ENCODE measurements at places on chromosomes 12 and 14. TPM values are rescaled to one million over a fixed set of nuclear protein-coding genes. Genes with fewer than 3 reads are reported as not detected.

DNA sequence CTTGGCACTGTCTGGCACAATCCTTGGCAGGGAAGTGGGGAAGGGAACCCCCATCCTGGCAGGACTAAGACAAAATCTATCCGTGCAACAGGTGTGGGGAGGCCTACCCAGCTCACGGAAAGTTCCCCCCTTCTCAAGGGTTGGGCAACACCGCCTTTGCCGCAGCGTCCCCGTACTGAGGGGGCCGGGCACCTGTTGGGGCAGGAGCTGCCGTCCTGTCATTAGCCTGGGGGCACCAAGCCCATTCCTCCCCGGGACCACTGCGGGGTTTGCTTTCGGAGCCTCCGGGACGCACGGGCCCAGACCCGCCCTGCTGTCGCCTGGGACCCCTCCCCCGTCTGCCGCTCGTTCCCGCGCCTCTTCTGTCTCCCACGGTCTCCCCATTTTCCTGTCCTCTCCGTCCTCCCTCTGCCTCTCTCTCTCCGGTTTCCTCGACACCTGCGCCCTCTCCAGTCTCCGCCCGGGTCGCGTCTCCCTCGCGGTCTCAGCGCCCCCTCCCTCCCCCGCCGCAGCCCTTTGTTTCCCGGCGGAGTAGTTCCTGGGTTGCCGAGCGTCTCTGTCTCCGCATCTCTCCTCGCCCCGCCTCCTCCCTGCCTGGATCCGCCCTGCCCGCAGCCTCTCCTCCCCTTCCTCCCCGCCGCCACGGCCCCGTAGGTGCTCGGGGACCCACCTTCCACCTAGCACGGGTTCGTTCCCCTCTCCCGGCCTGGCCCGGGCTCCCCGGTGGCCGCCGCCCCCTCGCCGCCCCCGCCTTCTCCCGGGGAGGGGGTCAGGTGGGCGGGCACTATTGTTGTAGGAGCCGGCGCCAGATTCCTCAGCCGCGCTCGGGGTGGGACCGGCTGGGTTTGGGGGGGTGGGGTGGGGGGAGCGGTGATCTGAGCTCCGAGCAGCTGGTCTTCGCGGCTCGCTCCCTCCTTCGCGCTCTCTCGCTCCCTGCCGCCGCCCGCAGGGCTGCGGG is at the start of gene CACNB3:
TSS of gene CACNB3 (plus strand) at position 624 of the 958 bp plus-strand sequence. CDS start 434 bp downstream, outside the sequence.
- peak; percentile 30 for DNase-seq

DNA sequence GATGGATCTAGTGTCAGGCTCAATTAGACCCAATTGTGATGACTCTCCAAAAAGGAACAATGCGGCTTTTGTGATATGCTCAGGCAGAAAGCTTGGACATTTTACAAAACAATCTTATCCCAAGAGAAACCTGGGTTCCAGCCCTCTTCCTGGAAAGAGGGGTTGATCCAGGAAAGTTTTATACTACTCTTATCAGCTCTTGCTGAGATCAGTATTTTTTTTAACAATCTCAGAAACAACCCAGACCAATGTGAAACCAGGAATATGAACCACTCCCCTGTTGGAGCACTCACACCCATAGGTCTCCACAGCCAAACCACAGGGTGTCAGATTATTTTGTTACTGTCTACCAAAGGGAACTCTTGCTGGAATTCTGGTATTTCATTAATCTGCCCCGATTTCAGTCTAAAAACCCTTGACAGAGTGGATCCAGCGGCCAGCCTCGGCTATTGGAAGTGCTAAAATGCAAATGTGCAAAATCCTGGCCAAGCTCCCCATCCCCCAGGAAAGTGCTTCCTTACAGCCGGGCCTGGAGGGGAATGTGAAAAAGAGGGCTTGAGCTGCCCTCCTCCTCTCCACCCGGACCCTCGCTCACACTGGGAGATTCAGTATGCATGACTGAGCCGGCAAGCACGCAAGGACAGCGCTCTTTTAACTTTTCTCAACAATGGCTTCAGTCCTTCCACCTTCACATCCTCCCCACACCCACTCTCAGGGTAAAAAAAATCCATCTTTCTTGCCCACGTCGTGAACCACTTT is 4.0 kb downstream of the FBXL14 start:
- DNase-seq, result no peak

The LBHD2 gene
- not detected for total RNA-seq

- no peak for DNase-seq
Observed at GRCh38 chr12:1213205-1213604, 222.2 kb downstream of the ERC1 start.

The SLC5A8 gene
- total RNA-seq, result not detected

DNA sequence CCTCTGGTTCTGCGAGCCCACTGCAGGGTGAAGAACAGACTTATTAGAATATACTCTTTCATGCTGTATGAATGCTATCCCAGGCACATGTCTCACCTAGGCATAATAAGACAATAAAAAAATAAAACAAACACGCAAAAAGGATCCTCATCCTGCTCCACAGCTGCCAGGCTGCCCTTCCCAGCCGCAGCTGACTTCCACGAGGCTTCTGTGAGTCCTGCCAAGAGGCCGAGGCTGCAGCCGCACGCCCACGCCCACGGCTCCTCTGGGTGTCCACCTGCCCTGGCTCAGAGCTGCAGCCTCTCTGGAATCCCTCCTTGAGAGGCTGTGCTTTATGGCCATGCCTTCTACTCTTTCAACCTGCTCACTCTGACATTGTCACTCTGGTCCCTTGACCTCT is 6.9 kb downstream of the SMIM41 start:
- DNase-seq, result peak; percentile 39

- peak; percentile 53 for DNase-seq
Observed at GRCh38 chr12:77115471-77115870, 50.1 kb upstream of the E2F7 start.

- DNase-seq, result peak; percentile 95
Observed at GRCh38 chr12:49673446-49674317, 33.5 kb downstream of the FMNL3 start.

DNA sequence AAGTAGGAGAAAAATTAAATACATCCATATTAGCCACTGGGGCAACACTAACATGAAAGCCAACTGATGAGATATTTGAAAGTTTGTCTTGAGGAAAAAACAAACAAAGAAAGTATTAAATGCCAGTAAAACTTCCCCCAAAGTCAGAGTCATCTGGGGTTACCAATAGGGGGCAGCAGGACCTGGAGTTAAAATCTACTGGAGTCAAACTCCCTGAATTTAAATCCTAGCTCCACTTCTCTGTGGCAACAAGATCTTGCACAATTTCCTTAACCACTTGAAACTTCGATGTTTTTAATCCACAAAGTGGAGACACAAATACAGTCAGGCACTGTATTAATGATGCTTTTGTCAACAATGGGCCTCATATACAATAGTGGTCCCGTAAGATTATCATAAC is 14.4 kb downstream of the PLEKHG7 start:
- peak; percentile 73 for DNase-seq

- DNase-seq, result no peak
Observed at GRCh38 chr14:94517641-94518257, 8.5 kb upstream of the SERPINA12 start.

- DNase-seq, result no peak
Observed at GRCh38 chr14:49622022-49622607, 1.5 kb downstream of the MGAT2 start.

DNA sequence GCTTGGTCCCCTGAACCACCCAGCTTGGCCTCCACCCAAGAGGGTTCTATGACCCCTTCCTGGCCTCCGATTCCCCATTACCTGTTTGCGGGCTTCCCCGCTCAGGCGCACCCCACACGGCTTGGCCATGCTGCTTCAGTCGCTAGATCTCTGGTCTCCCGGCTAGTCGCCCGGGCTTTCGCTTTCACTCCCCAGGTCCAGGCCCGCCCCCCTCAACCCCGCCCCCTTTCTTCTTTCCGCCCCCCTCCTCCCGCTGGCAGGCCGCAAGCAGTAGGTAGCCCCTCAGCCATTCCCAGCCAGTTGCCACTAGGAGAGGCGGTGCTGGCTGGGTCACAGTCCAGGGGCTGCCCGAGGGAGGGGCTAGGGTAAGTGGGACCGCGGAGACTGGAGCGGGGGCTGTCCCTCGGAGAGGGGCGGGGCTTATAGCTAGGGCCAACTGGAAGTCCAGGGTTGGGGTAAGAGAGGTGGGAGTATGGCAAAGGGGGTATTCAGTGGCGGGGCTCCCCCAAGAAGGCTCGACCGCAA is at the start of gene PSME2:
TSS of gene PSME2 (minus strand) at position 158 of the 525 bp plus-strand sequence. CDS start at position 129, 29 bp downstream.
- peak; percentile 97 for DNase-seq

- no peak for DNase-seq
Observed at GRCh38 chr14:23610090-23610814, 25.9 kb upstream of the DHRS2 start.

DNA sequence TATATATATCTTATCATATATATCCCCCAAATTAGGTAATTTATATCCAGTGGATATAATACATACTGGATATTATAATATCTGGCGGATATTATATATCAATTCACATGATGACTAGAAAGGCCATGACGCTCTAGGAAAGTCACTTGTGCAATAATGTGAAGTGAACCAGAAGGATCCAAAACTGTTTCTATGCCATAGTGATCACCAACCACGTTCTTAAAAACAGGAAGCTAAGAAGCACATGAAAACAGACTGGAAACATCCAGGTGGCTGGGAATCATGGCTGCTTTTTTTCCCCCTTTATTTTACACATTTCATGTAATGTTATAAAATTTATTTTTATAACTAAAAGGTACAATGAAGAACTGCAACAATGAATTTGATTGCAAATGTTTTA is 1.4 kb downstream of the GUCY2C start:
- DNase-seq, result no peak

The CISTR gene
- total RNA-seq, result not detected

- DNase-seq, result no peak
Observed at GRCh38 chr14:69657950-69658355, 46.6 kb downstream of the SUSD6 start.

- peak; percentile 68 for DNase-seq
Observed at GRCh38 chr14:77301103-77301502, 19.6 kb downstream of the POMT2 start.
